Ovary (tissue), 10 donors: ENCODE measurements at places on chromosomes 3 and 15. TPM values are rescaled to one million over a fixed set of nuclear protein-coding genes. Genes with fewer than 3 reads are reported as not detected.

The CKMT1A gene
- not detected for total RNA-seq

The SPATA12 gene
- total RNA-seq: 0.10 TPM

GRCh38 chr3:184067573-184068055, 14.8 kb downstream of the HTR3C start:
- no peak for DNase-seq

GRCh38 chr15:45456212-45457106, 66.1 kb downstream of the SLC30A4 start:
- DNase-seq: peak; percentile 51

DNA sequence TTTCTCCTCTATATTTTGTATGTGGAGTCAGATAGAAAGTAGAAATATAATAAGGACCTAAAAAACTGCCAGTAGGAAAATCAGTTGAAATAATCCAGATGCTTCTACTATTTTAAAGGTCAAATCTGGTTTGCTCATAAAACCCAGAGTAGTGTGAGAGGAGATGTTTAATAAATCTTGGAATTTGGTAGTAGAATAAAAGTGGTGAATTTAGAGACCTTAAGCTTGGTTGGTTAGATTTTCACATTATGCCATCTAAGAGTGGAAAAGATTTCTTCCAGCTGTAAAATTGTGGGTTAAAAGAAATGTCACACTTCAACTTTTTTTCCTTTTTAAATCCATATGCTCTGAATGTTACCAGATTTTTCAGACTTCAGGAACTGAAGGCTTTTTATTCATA, 266.4 kb upstream of the GOLIM4 start:
- DNase-seq: no peak

DNA sequence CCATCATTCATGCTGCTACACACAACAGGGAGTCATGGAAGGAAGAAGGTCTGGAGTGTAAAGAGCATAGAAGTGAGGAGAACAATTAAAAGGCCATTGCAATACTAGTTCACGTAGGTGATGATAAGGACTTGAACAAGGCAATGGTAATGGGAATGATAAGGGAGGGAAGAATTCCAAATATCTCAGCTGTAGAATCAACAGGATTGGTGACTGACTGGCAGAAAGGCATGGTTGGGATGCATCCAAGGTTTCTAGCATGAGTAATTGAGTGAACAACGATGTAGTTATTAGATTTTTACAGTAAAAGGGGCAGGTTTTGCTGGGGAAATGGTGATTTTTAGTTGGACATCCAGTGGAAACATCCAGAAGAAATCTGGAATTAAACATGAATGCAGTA, 2.4 kb upstream of the SEC62 start:
- no peak for DNase-seq

DNA sequence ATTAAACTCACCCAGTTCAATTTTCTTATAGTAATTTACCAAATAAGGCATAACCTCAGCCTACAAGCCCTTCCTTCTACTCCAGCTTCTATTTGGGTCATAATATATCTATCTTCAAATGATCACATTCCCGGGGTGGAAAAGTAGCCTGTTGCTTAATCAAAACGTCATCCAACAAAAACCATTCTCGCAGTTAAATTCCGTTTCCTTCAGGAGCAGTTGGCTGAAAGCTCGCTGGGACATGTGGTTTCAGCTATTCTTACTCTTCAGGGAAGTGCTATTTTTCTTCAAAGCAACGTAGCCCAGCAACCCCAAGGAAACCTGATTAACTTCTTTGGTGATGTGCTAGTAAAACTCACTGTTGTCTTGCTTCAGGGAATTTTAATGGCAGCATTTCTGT, 59.6 kb downstream of the MAGI1 start:
- DNase-seq: no peak

DNA sequence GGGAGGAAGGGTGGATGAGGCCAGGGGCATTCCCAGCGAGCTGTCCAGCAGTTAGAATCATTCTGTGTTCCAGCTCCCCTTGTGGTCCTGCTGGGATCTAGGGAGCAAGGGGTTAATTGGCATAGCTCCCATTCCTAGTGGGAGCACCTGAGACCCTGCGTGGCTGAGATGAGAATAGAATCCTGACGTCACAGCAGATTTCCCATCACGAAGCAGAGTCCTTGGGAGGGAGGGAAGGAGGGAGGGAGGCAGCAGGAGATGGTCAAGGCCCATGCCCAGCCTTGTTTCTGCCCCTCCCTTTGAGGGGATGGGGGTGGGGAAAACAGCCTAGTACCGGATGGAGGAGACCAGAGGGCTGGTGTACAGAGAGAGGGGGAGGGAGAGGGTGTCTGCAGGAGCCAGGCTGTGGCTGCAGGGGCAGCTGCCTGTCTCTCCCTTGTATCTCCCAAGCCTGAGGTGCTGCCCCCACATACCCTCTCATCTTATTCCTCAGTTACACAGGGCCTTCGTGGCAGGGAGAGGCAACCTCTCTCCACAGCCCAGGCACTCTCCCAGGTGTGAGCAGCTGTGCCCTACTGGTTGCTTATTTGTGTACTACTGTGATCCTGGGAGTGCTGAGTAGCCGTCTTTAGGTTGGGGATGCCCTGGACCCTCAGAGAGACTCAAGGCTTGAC, 5.4 kb downstream of the TYRO3 start:
- peak; percentile 93 for DNase-seq

DNA sequence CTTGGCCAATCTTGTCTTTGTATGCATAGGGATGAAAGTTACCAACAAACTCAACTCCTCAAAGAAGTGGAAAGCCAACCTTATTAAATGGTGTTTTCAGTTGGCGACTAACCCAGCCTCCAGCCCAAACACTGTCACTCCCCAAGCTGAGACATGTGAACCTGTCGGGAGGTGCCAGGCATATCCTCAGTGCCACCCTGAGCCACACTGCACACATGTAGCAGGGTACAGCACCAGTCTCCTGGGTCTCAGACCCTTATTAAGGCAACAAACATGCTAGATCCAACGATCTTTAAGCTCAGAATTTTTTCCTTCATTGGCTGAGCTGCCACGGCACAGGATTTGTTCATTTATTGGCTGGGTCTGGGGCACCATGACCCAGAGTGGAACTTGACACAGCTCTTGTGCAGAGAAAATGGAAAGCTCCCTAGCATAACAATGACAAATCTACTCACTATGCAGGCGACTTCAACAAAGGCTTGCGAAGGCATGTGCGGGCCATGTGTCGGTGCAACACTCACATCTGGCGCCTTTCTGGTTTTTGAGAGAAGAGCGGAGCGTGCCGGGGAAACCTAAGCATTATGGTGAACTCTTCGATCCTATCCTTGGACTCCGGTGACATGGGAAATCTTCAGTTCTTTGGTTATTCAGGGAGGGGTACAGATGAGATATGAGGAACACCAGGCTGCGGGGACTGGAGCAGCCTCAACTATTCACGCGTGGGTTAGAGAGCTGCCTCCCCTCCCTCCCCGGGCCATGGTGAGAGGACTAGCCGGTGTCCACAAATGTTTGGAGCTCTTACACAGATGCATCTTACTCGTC, 190.1 kb downstream of the FAM43A start:
- no peak for DNase-seq

DNA sequence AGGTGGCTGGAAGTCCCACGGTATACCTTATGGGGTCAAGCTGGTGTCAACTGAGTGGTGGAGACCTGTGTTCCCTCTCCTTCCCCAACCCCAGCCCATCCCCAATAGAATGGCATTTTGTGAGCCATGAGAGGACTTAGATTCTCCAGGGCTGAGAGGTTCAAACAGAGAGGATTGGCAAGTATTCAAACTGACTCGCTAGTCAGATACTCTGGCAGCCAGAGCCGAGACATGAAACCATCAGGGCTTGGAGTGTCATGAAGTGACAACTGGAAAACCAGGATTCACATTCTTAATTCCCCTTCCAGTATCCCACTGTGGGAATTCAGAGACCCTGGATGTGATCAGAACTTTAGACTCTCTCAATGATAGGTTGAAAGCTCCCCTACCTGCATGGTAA, 159.4 kb upstream of the SNTN start:
- DNase-seq: no peak

DNA sequence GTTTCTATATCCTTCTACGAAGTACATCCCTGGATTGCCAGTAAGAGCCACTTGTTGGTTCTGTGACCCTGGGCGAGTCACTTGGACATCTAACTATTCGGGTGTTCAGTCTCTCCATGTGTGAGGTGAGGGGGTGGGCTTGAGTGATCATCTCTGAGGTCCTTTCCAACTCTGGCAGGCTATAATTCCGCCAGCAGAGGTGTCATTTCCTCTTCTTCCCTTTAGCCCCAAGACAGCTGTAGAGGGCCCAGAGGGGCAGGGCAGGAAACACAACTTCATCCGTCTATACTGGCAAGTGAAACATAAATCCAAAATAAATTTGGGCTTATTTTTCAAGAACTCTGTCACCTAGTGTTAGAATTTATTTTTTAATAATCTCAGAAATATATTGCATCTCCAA, 38.1 kb downstream of the C2CD4A start:
- no peak for DNase-seq

DNA sequence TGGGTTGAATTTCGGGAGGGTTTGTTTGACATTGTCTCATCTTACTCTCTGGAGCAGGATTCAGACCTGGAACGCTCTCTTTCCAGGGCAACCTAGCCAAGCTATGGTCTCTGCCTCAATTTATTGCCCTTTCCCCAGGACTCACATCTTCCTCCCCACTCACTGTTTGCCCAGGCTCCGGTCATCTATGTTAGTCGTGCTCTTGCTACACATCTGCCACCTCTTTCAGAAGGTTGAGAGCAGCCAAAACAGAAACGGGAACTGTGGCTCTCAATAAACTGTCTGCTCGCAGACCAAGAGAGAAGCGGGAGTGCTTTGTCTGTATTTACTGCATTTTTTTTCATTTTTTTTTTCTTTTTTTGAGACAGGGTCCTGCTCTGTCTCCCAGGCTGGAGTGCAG, 81.6 kb downstream of the ST6GAL1 start:
- no peak for DNase-seq

DNA sequence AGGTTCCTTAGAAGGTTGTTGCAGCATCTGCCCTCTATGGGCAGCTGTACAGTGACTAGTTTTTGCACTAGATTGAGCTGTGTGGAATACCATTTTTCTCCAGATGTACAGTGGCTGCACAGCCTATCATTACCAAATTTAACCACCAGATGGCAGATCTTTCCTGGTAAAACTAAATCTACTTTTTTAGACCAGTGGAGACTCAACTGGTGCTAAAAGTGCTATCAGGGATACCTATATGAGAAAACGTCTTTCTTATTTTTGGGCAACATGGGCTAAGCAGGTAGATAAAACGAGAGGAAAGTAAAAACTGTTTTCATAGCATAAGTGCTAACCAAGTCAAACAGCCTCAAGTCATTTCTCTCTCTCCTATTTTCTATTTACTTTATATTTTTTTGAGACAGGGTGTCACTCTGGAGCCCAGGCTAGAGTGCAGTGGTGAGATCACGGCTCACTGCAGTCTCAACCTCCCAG, 21.2 kb downstream of the IGSF10 start:
- DNase-seq: peak; percentile 37

DNA sequence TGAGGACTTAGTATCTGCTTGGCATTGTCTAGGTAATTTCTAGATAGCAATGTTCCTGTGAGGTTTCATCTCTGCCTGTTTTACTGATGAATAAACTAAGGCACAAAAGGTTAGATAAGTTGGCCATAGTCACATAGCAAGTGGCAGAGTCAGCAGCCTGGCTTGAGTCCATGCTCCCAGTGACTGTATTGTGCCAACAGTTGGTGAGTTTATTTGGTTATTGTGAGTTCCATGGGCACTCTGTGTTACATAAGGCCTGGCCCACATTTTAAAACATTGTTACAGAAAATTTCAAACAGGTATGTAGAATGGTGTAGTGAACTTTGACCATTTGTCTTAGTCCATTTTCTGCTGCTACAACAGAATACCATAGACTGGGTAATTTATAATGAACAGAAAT, 15.2 kb downstream of the MCM2 start:
- no peak for DNase-seq

DNA sequence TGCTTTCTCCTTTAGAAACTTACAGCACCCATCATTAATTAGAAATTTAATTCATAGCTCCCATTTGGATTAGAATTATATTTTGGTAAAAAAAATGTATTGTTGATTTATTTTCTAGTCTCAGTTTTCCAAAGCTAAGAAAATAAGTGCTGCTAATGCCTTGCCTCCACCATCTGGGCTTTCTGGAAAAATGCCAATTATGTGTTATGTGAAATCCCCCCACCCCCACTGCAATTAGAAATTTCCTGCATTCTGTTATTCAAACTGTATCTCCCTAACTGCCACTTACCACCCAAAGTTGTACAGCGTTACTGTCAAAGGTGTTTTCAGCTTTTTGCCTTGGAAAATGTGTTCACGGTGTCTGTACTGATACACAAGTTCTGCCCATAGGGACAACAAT, 617.2 kb upstream of the UBE2E2 start:
- no peak for DNase-seq

GRCh38 chr15:63565536-63566186, 31.5 kb upstream of the FBXL22 start:
- DNase-seq: no peak

DNA sequence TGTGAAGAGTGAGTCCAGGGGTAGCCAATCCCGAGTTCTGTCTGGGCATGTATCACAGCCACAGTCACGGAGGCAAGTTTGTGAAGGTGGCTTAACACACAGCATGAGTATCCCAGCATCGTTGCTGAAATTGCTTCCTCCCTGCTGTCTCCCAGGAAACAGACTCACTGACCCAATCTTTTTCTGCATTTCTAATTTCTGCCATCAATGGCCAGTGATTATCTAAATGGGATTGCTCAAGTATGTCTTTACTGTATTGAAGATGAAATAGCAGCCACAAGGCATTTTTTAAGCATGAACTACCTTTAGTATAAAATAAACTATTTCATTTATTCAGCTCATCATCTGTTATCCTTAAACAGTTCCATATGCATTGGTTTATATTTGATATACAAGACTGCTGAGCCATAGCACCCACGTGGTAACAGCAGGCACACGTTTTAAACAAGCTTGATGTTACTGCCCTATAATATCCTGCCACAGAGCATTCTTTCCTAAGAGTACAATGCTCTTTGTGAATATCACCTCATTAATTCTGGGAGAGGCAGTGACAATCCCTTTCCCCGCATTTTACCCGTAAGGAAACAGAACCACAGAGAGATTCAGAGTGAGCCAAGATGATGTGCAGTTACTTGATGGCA, 276.6 kb upstream of the THBS1 start:
- no peak for DNase-seq

GRCh38 chr3:197730200-197730599, 6.5 kb downstream of the RUBCN start:
- no peak for DNase-seq

DNA sequence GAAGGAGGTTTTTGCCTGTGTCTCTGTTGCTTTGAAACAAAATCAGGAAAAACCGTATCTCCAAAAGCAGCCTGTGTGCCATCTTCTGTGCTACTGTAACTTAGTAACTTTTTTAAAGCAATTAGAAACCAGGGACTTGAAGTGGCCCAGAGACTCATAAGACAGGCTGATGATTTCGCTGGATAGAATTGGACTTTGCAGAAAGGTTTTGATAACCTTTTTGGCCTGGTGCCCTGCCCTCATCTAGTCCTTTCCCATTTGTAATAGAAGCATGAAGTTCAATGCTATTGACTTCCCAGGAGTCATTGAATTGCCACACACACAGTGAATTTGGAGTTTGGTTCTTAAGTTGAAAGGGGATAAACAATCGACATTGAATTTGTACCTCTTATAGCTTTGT, 157.2 kb downstream of the PTPRG start:
- no peak for DNase-seq
